NCI-H187 (cell line): ENCODE measurements at places on chromosomes 4 and X.

DNA sequence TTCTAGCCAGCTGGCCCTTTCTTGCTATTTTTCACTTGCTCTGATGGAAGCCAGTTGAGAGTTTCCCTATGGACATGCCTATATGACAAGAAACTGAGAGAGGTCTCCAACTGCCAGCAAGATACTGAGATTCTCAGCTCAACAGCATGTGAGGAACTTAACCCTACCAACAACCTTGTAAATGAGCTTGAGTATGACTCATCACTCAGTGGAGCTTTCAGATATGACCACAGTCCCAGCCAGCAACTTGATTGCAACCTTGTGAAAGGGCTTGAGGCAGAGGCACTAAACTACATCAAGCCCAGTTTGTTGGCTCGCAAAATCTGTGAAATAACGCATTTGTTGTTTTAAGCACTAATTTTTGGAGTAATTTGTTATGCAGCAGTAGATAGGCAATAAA lies 175.8 kb downstream of the COMMD8 start:
- DNase-seq = no peak

DNA sequence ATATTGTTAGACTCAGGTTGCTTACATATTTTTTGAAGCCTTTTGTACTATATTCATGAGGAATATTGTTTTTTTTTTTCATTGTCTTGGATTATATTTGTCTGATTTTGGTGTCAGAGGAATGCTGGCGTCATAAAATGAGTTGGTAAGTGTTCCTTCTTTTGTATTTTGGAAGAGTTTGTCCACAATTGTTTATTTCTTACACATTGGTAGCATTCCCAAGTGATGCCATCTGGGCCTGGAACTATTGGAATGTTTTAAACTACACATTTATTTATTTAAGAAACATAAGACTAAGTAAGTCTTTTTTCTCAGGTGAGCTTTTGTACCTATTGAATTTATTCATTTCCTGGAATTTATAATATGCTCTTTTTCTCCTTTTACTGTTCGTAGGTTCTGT lies 107.6 kb downstream of the LARP1B start:
- DNase-seq = no peak

- no peak for DNase-seq
Observed at GRCh38 chr4:2408401-2408958, 10.0 kb downstream of the ZFYVE28 start.

- no peak for DNase-seq
Observed at GRCh38 chr4:122710434-122711308, 21.8 kb upstream of the BBS12 start.

DNA sequence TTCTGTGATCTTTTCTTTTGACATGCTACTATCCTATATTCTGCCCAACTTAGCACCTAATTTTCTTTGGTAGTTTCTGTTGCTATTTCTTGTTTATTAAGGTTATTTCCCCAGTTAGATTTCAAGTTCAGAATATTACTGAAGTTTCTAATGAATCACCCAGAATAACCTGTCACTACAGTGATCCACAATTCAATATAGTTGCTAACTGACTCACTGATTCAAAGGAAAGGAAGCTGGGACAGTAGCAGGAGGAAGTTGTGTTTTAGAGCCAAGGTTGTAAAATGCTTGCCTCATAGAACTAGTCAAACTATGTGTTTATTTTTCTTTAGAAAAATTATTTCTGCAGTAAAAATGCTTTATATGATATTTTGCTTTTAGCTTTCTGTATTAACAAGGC lies 37.4 kb downstream of the PAK3 start:
- DNase-seq = no peak

DNA sequence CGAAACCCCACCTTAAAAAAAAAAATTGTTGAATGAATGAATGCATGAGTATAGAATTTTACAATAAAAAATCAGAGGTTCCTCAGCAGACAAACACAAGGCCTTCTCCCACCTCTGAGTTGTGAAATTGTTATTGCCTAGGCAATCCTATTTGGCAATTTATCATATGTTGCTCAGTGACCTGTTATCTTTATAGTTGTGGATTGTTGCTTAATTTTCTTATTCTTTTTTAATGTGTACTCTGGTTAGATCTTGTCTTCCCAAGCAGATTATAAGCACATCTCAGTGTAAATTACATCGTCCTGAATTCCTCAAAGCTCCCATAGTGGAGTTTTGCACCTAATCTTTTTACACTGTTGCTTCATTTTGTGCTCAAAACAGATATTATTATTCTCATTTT lies 71.9 kb downstream of the RBM47 start:
- no peak for DNase-seq

DNA sequence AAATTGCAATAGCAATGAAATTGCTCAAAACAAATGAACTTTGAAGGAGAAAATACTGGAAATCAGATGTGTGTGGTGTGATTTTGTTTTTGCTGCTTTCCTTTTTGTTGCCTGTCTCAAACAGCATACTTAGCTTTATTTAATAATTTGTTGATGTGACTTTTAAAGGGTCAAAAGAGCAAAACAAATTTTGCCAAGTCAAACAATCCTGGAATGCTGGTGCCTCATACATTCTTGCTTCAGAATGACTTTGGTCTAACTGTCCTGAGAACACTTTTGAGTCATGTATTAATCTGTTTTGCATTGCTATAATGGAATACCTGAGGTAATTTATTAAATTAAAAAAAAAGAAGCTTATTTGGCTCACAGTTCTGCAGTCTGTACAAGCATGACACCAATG lies 3.4 kb downstream of the PF4V1 start:
- no peak for DNase-seq
